Activated naive CD8-positive, alpha-beta T cell treated with anti-CD3 and anti-CD28 coated beads, Interleukin-2, amount 10 ng/mL, durations not matched to agents 7 days and 5 days (primary cell): ENCODE measurements at places on chromosomes 1 and 21. TPM values are rescaled to one million over a fixed set of nuclear protein-coding genes. Genes with fewer than 3 reads are reported as not detected.

PHLDA3 gene
- 13.2 TPM for total RNA-seq

CYP4B1 gene
- total RNA-seq: not detected

RUNX3 gene
- 172 TPM for total RNA-seq

RNF186 gene
- total RNA-seq: not detected

OR2T29 gene
- total RNA-seq: not detected

HMGCS2 gene
- total RNA-seq: not detected

ENAH gene
- not detected for total RNA-seq

AP4B1 gene
- total RNA-seq: 53.9 TPM

ZBTB8A gene
- total RNA-seq: not detected

C1orf74 gene
- 2.8 TPM for total RNA-seq

CFAP45 gene
- 1.6 TPM for total RNA-seq

ITGB2 gene
- total RNA-seq: 416 TPM

KRTAP13-1 gene
- not detected for total RNA-seq

RXFP4 gene
- not detected for total RNA-seq

SPATA1 gene
- total RNA-seq: 4.0 TPM

PTAFR gene
- total RNA-seq: 1.1 TPM

ATP1A2 gene
- not detected for total RNA-seq

CELA3B gene
- not detected for total RNA-seq

CD34 gene
- total RNA-seq: not detected

SPATC1L gene
- total RNA-seq: 7.6 TPM

OR2W3 gene
- total RNA-seq: not detected

TRIM45 gene
- total RNA-seq: 0.31 TPM

LCE3E gene
- total RNA-seq: not detected

SMIM1 gene
- total RNA-seq: 2.1 TPM

CD1D gene
- not detected for total RNA-seq
